ENCODE measurements at places on chromosomes 12 and 14.

GRCh38 chr14:95477411-95478269, 38.8 kb downstream of the SYNE3 start:
- DNase-seq, result no peak

DNA sequence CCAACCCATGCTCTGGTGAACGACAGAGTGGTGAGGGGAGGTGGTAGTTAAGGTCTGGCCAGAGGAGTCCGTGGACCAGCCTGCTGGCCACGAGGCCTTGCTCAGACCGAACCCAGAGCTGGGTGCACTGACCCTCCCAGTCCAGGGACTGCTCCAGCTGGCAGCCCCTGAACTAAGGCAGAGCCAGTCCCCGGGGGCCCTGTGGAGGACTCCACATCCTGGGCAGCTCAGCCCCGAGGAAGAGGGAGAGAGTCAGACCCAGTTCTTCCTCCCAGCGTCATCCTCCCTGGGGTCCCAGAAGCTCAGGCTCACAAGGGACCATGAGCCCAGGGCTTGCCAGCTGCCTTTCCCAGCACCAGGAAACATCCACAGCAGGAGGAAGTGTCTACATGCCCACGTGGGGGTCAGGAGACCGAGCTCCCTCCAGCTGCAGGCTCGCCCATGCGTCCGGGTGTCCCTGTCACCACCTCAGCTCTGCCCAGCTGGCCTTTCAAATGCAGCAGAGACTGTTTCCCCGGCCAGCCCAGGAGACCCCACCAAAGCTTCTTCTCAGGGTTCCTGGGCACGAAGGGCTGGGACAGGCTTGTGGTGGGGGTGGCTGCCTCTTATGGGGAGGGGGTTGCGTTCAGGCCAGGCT, 194.4 kb downstream of the KIF26A start:
- DNase-seq, result no peak

- DNase-seq, result no peak
Observed at GRCh38 chr12:43580601-43581000, 28.6 kb upstream of the ADAMTS20 start.

GRCh38 chr12:59583003-59583712, 12.7 kb upstream of the SLC16A7 start:
- DNase-seq, result no peak

DNA sequence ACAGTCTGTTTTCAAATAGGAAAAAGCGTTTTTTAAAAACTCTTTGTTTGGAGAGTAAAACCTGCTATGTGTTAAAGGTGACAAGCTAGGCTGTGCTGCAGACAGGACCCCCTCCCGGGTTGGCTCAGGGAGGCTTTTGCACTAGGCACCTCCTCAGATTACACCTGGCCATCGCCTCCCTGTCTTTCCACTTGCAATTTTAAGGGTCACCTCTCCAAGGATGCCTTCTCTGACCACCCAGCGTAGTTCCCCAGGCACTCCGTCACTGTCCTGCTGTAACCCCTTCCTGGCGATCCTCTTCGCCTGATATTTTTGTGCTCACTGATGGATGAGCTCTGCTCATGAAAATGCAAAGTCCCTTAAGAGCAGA, 80.7 kb downstream of the NTF3 start:
- no peak for DNase-seq

GRCh38 chr12:80846952-80847351, 90.8 kb downstream of the LIN7A start:
- DNase-seq, result peak; percentile 73

DNA sequence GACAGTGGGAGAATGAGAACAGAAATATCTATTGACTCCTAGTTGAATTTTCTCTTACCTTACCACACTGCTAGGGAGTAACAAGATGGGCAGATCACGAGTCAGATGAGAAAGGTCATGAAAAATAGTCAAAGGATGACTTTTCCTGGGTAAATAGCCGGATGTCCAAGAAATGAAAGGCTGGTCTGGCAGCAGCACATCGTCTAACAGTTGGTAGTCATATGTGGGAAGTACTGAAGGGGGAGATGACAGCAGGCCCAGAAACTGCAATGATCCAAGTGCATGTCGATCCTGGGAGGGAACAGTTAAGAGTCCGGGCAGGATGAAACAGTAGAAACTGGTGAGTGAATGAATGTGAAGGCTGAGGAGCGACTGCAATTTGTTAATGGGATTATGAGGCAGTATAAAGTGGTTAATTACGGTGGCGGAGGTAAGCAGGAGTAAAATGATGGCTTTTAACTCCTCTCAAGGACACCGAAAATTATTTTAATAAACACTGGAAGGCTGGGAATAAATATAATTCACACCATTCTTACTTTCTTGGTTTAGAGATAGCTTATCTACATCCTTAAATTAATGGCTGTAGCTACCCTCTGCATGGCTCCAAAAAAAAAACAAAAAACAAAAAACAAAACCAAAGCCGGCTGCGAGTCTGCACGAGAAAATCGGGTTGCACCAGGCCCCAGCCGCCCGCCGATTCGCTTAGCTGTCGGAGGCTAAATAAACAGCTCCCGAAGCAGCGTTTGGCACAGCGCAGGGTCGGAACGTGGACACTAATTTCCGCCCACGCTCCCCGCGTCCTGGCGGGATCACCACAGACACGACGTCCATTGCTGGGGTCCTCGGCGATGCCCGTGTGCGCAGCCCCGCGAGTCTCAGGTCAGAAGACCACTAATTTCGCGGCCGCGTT, 1.0 kb upstream of the ERC1 start:
- DNase-seq, result no peak

GRCh38 chr12:915090-915489, 34.4 kb downstream of the RAD52 start:
- DNase-seq, result no peak

- DNase-seq, result no peak
Observed at GRCh38 chr12:69157023-69157655, 82.2 kb upstream of the CPSF6 start.

DNA sequence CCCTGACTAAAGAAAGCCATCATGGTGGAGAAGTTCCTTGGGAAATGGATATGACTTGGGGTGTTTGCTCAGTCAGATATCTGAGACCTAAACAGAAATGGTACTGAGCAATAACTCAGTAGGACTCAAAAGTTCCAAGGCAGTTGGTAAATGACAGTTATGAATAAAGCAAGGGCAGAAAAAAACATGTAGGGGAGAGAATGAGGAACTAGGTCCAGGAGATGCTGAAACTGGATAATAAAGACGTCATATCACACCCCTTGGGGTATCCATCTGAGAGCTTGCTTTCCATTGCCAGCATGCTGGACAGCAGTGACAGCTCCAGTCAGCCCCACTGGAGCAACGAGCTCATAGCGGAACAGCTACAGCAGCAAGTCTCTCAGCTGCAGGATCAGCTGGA, 37.5 kb downstream of the RPGRIP1 start:
- no peak for DNase-seq

DNA sequence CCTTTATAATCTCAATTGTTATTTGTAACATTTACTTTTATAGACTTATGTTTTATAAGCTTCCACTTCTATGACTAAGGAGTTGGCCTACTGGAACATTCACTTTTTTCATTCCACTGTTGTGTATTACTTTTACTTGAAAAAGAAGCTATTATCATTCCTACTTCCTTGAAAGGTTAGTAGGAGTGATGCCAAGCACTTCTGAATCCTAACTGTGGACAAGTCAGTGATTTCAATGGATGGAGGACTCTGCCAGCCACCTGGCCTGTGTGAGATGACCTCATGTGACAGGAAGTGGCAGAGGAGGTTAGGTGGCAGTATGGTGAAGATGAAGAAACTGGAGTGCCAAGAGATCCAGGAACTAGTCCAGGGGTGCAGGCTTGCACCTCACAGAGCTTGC, 46.0 kb downstream of the TECPR2 start:
- no peak for DNase-seq
